GM19239 (cell line): ENCODE measurements at places on chromosomes 7 and 10.

- no peak for DNase-seq
These were observed 105.6 kb downstream of the ARID5B start for GRCh38 chr10:62007145-62007544.

- DNase-seq = no peak
These were observed 12.0 kb downstream of the EVX1 start for GRCh38 chr7:27254625-27255024.

DNA sequence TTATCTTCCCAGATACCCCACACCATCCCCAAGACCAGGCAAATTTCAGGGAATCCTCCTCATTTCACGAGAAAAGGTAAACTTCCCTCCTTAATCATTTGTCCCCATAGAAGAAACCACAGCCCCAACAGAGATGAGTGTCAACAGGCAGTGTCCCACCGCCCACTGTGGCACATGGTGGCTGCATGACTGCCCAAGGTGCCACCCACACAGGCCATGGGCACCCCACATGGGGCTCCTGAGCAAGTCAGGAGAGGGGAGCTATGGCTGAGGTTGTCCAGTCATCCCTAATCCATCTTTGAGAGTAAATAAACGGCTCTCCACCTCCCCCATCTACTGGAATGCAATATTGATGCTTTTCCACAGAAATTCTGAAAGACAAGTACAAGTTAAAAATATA is 44.1 kb downstream of the ANTXRL start:
- no peak for DNase-seq

- DNase-seq = no peak
These were observed 872 bp downstream of the FAM131B start for GRCh38 chr7:143361552-143362130.

GRCh38 chr10:6364893-6365292 is 162.2 kb downstream of the PFKFB3 start:
- no peak for DNase-seq

DNA sequence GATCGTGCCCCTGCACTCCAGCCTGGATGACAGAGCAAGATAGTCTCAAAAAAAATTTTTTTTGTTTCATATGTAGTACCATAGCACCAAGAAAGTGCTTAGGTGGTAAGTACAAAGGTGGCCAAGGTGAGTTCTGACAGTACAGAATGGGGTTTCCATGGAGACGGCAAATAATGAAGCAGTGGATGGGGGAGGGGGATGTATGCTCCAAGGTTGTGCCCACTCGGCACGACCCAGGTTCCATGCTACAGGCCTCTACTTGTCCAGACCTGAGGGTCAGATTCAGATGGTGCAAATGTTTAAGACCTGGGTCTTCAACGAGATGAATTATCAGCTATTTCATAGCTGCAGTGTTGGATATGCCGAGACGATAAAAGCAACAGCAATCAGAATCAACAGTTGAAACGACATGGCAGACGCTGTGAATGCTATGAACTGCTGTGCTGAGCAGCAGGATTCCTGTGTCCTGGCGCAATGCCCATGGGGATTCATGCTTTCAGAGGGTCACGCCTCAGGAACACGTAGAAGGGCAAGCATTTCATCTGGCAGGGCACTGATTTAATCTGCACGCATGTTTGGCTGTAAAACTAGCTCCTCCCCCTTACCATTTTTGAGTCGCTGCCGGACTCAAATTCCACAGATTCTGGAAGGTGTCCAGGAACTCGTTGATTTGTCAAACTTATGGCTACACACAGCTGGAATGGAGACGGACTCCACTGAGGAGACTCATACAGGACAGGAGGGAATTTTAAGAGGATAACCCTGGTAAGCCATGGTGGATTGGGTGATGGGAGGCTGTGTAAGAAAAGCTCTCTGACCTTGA is 256.5 kb downstream of the FRMD4A start:
- no peak for DNase-seq

DNA sequence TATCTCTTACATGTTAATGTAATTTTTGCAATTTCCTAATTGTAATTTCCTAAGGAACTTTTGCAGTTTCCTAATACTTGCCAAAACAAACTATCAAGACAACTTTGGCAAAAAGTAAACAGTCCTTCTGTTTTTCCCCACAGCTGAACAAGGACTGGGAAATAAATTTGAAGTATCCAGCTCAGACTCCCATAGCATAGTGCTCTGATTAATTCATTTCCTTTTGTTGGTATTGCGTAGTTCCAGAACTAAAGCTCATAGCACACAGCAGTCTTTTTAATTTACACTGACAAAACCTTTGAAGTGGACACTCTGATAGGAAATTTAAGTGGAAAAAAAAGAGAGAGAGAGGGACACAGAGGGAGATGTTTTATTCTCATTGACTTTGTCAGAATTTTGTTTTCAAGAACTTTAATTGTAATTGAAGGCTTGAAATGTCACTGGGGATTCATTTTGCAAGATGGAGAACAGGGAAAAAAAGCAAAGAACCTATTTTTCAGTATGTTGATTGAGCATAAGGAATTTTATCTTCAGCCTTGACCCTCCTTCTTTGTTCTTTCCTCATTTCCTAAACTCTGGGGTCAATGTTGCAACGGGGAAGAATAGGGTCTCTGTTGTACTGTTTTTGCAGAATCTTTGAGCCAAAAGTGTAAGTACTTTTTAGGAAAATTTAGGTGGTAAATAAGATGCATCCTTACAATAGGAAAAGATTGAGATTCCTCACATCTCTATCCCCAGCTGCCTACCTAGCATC is 232.2 kb upstream of the NPSR1 start:
- no peak for DNase-seq

DNA sequence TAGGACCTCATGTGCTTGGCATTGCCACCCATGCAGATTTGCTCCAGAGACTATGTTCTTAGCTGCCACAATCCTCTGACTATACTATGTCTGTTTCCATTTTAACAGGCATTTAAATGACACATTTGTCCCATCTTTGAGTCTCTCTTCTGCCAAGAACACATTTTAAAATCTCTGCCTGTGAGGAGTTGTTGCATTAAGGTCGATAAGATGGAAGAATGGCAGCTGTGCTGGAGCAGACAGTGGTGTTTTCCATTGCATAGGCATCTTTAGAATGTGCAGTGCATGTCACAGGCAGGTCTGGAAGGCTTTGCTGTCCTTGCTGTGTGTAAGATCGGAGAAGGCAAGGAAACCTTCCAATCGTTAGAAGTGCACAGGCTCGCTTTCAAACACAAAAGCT is 70.9 kb upstream of the CELF2 start:
- DNase-seq = no peak

- no peak for DNase-seq
These were observed 1.5 kb downstream of the ITGB8 start for GRCh38 chr7:20331910-20332813.

- DNase-seq = no peak
These were observed 223.2 kb upstream of the IGFBP3 start for GRCh38 chr7:46143949-46144917.

DNA sequence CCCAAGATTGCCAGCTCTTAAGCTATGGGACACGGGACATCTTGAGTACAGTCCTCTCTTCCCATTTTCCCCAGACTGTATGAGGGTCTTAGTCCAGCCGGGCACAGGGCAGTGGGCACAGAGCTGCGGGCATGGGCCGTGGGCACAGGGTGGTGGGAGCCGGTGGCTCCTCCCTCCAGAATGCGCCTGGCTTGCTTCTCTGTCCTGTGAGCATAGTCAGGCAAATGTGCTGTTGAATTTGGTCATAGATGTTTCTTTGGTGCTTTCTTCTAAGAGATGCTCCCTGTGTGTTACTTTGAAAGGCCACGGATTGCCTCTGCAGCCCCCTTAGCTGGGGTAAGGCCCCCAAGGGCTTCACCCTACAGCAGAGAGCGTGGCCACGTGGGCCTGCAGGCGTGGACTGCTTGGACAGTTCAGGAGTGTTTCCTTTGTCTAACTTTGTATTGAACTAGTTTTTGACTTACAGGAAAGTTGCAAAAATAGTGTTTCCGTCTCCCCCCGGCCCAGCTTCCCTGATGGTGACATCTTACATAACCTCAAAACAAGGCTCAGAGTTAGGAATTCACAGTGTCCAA is 24.7 kb downstream of the LRRC27 start:
- DNase-seq = no peak

DNA sequence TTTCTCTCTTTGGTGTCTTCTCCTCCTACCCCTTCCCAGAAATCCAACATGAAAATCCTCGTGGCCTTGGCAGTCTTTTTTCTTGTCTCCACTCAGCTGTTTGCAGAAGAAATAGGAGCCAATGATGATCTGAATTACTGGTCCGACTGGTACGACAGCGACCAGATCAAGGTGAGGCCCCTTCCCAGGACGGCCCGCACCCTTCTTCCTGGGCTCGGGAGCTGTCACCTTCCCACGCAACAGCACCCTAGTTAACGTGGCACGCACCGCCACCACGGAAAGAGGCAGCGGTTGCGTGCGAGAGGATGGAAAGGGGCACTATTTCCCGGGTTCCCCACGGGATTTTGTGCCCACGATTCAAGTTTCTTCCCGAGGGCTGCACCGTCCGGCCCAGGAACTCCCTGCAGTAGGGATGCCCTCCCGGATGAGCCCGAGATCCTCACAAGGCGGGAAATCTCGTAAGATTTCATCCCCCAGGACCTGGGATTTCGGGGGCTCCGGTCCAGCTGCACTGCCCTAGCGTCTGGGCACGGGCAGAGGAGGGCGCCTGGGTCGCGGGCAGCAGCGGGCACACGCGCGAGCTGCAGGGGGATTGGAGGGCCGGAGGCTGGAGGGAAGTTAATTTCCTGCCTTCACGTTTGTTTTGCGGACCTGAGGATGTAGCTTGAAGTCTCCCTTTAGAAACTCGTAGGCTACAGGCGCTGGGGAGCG is 834 bp downstream of the TAC1 start:
- no peak for DNase-seq

- DNase-seq = no peak
These were observed 59.9 kb downstream of the BMPER start for GRCh38 chr7:33965183-33965744.

GRCh38 chr10:124211921-124212320 is 118.5 kb upstream of the CHST15 start:
- DNase-seq = no peak

- DNase-seq = no peak
These were observed 2.9 kb downstream of the IPMK start for GRCh38 chr10:58264780-58265179.

DNA sequence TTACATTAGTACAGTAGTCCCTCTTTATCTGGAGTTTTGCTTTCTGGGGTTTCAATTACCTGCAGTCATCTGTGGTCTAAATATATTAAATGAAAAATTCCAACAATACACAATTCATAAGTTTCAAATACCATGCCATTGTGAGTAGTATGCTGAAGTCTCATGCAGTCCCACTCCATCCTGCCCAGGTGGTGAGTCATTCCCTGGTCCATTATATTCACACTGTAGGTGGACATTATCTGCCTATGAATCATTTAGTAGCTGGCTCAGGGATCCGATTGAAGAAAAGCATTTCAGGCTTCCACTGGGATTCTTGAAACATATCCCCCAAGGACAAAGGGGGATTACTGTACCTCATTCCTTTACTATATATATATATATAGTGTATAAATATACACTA is 298.2 kb upstream of the GALNT17 start:
- DNase-seq = no peak

GRCh38 chr10:73655990-73656298 is at the start of gene SYNPO2L:
Gene SYNPO2L, minus strand, starts transcription at chr10:73656029. Its CDS starts 107 bp downstream, at chr10:73655922.
- DNase-seq = no peak

DNA sequence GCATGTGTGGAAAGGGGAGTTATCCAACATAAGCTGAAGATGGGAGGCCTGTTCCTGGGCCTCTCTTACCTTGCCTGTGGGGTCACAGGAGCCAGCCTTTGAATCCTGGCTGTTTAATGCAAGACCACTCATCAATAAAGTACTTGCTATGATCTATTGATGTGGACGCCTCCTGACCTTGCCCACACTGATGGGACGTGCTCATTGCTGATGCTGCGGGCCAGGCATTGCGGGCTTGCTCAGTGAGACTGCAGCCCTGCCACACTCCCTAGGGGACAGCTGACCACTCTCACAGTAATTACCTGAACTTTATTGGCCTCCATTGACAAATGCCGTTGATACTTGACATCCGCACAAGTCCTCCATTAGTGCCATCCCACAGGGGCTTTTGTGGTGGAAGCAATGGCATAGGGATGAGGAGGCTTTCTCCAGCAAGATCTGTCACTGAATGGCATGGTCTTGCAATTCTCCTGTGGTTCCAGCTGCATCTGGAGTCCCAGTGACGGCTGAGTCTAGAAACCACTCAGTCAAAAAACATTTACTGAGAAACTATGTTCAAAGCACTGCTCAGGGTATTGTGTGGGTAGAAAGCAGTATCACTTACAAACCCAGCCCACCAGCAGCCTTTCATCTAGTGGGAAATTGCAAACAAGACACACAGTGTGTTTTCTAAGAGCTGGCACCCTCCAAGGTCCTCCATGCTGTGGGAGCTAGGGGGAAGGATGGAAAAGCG is 135.1 kb upstream of the YAE1 start:
- no peak for DNase-seq

DNA sequence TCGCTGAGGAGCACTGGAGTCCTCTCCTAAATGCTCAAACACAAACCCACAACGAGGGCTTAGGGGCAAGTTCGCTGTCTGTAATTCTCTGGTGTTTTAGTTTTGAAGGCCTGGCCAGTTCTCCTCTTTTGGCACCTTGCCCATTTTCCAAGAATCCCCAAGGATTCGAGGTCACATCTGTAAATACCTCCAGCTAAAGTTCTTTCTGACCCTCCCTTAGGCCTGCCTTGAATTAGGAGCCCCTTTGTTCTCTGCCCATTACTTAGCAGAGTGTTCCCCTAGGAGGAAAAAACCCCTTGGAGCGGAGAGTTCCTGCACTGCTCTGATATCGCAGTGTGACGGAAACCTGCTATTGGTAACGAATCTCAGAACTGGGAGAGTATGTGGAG is 743 bp upstream of the PYROXD2 start:
- no peak for DNase-seq

DNA sequence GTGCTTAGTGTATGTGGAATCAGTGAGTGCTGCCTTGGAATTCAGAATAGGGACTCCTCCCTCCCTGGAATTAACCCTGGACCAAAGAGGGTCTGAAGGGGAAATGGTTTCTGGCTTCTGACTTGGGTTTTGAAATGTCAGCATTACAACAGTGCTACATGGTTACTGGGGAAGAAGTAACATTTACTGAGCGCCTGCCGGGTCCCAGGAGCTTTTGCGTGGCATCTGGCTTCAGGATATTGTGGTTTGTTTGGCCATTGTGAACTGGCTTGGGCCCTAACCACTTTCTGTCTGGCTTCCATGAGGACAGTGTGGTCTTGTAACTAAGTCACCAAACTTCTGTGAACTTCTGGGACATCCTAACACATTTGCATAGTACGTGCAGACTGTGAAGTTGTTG is 21.3 kb downstream of the TSPAN15 start:
- no peak for DNase-seq

- DNase-seq = no peak
These were observed 53.4 kb downstream of the TSPAN15 start for GRCh38 chr10:69504576-69505250.

DNA sequence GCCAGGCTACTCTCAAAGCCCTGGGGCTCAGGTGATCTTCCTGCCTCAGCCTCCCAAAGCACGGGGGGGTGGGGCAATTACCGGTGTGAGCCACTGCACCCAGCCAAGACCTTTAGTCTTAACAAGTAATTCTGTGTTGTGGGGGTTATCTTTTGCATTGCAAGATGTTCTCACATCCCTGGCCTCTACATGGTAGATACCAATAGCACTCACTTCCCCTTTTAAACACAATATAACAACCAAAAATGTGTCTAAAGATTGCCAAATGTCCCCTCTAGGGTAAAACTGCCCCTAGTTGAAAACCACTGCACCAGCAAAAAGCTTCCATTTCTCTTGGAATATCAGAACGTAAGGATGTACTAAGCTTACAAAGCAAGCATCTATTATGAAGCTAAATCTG is 225.0 kb downstream of the CTNNA3 start:
- DNase-seq = no peak

- no peak for DNase-seq
These were observed 149.1 kb downstream of the PTPN20 start for GRCh38 chr10:47060356-47060755.
